ENCODE measurements at places on chromosomes 12 and 14.
A peak's percentile ranks its signal among the peaks of the same experiment; 100 is the strongest.

DNA sequence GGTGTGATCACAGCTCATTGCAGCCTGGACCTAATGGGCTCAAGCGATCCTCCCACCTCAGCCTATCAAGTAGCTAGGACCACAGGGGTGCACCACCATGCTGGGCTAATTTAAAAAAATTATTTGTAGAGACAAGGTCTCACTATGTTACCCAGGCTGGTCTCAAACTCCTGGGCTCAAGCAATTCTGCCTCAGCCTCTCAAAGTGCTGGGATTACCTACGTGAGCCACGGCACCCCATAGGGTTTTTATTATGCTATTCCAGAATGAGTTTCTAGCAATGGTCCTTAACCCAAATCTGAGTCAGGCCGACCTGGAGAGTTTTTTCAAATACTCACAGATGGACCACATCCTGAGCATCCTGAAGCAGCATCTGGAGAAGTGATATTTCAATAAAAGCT, 159.8 kb downstream of the CPNE8 start:
- no peak for DNase-seq

GRCh38 chr14:29734732-29735131, 192.9 kb downstream of the PRKD1 start:
- DNase-seq = no peak

DNA sequence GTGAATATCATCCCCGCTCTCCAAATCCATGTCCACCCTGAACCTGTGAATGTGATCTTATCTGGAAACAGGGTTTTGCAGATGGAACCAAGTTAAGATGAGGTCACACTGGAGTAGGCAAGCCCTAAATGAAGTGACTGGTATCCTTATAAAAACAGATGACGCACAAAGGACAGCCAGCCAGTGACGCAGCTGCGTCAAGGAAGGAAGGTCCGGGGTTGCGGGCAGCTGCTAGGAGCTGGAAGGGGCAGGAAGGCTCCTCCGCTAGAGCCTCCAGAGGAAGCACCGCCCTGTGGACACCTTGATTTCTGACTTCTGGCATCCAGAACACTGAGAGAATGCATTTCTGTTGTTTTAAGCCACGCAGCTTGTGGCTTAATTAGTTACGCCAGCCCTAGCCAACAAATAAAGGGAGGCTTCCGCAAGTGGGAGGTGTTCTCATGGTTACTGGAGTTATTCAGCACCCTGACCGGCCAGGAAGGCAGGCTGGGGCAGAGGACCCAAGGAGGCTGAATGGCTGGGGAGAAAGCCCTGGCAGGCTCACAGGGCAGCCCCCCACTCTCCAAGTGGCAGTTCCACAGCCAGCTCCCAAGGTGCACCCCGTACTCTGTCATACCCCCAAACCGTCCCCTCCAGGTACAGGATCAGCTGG, 127.6 kb upstream of the NCOR2 start:
- DNase-seq = peak; percentile 85

GRCh38 chr14:65268594-65268993, 143.9 kb upstream of the FUT8 start:
- no peak for DNase-seq

DNA sequence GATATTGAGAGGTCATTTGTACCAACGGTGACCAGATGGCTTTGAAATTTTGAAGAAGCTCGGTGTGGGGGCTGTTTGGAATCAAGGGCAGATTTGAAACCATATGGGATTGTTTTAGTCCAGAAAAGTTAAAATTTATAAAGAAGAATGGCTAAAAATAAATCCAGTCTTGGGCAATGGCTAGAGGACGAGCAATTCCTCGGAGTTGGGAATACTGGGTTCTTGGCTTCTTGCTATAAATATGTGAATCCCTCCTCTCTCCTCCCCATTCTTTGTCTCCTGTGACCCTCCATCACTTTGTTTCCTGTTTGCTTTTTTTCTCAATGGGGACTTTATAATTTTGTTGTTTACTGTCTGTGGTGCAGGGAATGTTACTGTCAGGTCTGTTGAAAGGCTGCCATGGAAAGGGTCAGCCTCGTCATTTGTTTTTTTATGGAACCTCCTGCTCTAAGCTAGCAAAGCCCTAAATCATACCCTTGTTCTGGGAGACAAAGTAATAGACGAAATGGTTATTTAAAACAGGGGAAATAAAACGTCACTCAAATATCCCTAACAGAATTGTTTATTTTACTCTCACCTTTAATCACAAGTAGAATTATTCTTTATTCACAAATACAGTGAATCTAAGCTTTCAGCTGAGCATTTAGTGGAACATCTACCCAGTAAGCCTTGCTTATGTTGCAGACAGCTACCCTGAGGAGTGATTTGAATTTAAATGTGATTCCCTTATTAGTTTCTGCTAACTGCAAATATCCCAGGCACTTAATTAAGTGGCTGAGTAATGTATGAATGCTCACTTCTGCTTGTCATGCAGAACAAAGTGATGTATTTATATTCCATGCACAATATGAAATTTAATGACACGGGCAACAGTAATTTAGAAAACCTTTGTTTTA, 273.1 kb upstream of the NOVA1 start:
- no peak for DNase-seq

- peak; percentile 32 for DNase-seq
Observed at GRCh38 chr12:70507442-70507841, 129.8 kb downstream of the PTPRB start.

DNA sequence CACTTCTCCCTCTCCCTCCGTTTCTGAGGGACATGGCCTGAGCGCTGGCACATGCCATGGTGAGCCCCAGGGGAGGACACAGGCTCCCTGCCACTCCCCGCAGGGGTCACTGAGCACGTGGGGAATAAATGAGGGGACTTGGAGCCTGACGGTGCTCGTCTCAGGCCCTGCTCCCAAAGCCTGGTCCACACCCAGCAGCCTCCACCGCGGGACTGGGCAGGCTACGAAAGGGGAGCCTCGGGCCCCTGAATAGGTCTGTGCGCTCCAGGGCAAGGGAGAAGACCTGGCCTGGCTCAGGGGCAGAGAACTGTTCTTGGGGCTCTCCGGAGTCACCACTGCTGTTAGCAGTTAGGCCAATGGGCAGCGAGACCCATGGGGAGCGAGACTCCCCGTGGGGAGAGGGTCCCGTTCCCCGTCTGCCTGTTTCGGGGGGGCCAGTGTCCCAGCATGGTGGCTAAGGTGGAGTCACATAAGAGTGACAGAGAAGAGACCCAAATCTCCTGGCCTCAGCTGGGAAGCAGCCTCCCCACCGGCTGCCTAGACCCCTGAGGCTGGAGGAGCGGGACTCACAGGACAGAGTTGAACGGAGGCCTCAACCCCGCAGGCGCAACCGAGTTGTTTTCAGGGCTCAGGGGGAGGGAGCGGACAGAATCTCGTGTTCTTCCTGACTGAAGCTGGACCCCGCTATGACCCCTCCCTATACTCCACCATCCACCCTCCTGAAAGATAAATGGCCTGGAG, 329.8 kb upstream of the SFSWAP start:
- DNase-seq = no peak

- peak; percentile 9 for DNase-seq
Observed at GRCh38 chr12:79121486-79121885, 256.9 kb downstream of the SYT1 start.

DNA sequence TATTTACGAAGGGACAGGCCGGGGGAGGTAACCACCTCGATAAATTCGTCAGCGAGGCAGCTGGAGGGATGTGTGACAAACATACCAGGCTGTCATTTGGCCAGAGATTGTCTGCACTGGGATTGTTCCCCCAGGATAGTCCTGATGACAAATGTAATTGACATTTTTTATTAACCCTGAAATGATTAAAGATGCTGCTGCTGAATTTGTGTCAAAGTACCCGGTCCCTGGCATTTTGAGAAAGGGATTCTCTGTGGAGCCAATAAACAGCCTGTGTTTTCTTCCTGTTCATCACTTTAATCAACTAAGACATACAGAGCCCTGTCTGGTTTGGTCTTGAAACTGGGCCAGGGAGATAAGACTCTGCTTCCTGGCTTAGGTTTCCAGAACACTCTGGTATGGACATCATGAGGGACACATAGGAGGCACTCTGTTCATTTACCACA, 117.6 kb downstream of the SLC25A47 start:
- DNase-seq = peak; percentile 3

- DNase-seq = no peak
Observed at GRCh38 chr14:81716953-81717352, 183.3 kb upstream of the SEL1L start.

GRCh38 chr12:22283006-22283506, 51.5 kb downstream of the ST8SIA1 start:
- DNase-seq = peak; percentile 79

- DNase-seq = peak; percentile 79
Observed at GRCh38 chr12:95836185-95836609, 22.6 kb upstream of the SNRPF start.

GRCh38 chr12:32589165-32589865, 89.8 kb upstream of the DNM1L start:
- DNase-seq = no peak

DNA sequence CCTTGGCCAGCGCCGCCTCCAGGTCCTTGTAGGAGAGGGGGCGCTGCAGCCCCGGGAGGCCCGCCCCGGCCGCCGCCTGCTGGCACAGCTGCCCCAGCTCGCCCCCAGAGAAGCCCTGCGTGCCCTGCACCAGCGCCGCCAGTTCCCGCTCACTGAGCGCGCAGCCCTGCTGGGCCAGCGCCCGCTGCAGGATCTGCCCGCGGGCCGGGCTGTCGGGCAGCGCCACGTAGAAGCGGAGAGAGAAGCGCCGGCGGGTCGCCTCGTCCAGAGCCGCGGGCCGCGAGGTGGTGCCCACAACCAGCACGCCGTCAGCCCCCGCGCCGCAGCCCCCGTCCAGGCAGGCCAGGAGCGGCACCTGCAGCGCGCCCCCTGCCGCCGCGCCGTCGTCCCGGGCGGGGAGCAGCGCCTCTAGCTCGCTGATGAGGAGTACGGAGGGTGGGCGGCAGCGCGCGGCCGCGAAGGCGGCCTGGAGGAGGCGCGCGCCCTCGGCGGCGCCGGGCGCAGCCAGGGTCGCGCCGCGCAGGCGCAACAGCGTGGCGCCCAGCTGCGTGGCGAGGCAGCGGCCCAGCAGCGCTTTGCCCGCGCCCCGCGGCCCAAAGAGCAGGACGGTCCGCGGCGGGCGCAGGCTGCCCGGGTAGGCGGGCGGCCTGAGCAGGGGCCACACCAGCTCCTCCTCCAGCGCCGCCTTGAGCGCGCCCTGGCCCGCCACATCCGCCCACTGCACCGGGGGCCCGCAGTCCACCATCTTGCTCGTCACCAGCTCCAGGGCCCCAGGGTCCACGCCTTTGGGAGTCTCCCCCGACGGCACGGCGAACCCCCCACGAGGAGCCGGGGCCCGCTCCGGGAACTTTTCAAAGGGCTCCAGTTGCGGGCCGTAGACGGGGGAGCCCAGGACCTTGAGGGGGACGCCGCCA, 27.7 kb downstream of the FIGNL2 start:
- DNase-seq = peak; percentile 37

DNA sequence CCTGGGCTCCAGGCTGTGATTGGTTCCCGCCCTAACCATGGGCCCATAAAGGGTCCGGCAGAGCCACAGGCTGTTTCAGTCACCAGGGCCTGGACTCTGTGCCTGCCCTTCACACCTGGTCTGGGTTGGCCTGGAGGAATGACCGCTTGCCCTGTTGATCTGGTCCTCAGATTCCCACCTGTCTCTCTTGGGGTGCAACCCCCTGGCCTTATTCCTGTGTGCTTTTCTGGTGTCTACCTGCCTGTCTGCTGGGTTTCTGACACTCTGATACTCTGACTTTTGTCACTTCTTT, 2.9 kb upstream of the KRT83 start:
- no peak for DNase-seq

- peak; percentile 50 for DNase-seq
Observed at GRCh38 chr14:99420711-99421110, 59.9 kb downstream of the SETD3 start.

- DNase-seq = no peak
Observed at GRCh38 chr12:94103986-94104385, 44.4 kb upstream of the PLXNC1 start.

GRCh38 chr12:43288671-43289425, 263.2 kb downstream of the ADAMTS20 start:
- peak; percentile 35 for DNase-seq

DNA sequence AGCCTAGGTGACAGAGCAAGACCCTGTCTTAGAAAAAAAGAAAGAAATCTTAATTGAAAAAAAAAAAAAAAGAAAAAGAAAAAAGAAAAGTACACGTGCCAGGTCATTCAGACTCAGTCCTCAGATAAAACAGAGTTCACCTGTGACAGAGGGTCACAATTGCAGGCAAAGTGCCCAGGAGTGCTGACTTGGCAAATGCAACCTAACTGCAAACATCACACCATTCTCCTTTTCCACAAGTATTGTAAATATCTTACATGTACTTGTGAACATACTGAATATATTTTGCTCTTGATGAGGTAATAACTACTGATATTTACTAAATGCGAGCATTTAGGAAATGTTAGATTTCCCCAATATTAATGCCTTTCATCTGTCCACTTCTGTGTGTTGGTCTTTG, 9.0 kb upstream of the COL2A1 start:
- no peak for DNase-seq

- no peak for DNase-seq
Observed at GRCh38 chr14:71451501-71451900, 480.7 kb upstream of the RGS6 start.

- DNase-seq = peak; percentile 41
Observed at GRCh38 chr12:19971361-19972280, 396.7 kb upstream of the PDE3A start.

DNA sequence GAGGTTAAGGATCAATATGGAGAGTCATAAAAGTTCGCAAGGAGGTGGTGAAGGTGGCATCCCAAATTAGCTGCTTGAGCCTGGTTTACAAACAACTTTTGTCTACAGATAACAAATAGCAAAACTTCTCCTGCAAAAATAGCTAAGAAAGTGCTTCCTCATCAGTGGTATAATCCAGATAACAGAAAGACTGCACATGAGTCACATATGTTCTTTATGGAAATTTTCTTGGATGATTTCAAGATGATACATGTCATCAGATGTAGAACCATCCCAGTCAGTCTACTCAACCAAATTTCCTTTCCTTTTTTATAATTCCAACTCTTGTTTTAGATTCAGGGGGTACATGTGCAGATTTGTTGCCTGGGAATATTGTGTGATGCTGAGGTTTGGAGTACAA, 133.0 kb downstream of the BTG1 start:
- DNase-seq = no peak

DNA sequence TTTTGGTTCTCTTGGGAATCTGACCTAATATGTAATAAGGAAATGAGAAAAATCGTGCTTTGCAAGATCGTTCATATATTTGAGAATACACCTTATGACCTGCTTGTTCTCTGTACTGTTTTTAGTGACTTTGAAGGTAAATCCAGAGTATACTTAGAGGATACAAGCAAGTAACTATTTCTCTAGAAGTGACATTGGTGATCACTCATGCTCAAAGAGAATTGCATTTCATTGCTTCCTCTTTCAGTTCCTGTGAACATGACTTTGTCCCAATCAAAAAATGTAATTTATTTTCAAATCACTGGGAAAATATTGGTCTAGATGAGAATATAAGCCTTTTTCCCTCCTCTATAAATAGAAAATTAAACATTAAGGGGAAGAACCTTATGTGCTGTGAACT, 2.7 kb downstream of the KTN1 start:
- no peak for DNase-seq
